ENCODE measurements at places on chromosomes 2 and 18. TPM values are rescaled to one million over a fixed set of nuclear protein-coding genes. Genes with fewer than 3 reads are reported as not detected.

The MPPE1 gene
- total RNA-seq: 32.1 TPM

The C1GALT1C1L gene
- total RNA-seq: 0.51 TPM

The ZNF519 gene
- total RNA-seq: 2.8 TPM

DNA sequence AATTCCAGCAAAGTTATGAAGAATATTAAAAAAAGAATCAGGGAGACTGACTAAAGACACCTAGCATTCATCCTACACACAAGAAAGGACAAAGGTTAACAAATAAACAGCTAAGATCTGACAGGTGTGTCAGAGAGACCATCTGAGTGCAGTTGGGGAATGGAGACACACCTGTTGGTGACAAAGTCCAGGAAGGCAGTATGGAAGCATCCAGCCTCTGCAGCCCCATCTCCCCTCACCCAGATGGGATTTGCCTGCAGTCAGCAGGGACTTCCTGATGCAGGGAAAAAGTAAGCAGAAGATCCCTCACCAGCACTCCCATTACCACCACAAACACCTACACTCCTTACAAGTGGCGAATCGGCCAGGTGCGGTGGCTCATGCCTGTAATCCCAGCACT lies 37.9 kb downstream of the USP34 start:
- no peak overlapping the region for H3K4me3 ChIP-seq
- H3K36me3 ChIP-seq: no peaks in the 10 kb centered on the region
- no peaks in the 10 kb centered on the region for H3K4me1 ChIP-seq
- DNase-seq: no peak

GRCh38 chr2:50612306-50612705 lies 419.6 kb downstream of the NRXN1 start:
- no peak overlapping the region for H3K27ac ChIP-seq
- no peaks in the 10 kb centered on the region for H3K27me3 ChIP-seq
- no peaks in the 10 kb centered on the region for H3K4me1 ChIP-seq
- no peak for DNase-seq

DNA sequence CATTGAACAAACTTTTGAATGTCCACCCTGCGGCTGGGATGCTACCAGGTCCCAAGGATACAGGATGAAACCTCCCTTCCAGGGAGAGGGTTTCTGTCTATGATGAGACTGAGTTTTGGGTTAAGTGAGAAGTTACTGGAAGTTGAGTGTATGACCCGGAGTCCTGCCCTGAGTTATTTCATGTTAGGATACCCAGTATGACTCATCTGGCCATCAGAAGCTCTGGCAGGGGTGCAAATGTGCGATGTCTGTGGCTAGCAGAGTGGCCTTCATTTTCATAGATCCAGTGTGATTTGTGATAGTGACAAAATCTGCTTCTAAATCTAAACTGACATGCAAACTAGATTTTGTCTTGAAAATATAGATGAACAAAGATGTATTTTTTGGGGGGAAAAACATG lies 55.3 kb downstream of the KCTD1 start:
- H3K27me3 ChIP-seq: no peaks in the 10 kb centered on the region
- peak; percentile 37 for DNase-seq
- H3K4me3 ChIP-seq: no peak overlapping the region
- H3K27ac ChIP-seq: no peak overlapping the region

DNA sequence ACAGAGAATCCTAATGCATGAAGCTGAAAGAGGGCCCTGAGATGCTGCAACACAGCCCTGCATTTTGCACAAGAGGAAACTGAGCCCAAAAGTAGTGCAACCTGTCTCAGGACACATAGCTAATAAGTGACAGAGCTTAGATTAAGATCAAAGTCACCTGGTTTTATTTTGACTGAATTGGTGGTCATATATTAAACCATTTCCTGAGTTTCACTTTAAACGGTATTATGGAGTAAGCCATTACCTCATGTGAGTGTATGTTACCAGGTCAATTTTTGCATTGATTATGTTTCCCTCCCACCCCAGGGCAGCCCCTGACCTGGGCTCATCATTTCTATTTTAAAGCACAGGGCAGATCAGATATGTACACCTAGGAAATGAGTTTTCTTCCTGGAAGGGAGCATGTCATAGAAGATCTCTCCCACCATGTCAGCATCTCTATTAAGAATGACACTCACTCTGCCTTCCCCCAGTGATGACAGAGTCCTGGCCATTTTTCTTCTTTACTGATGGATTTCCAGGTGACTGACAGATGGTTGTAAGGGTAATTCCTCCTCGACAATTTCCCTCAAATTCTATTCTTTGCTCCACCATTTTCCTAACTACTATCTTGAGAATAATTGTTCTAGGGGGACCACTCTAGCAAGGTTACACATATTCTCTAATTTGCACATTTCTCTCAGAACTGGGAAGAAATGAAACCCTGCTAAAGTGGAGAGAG lies 441.3 kb upstream of the SLC14A2 start:
- no peak for DNase-seq
- H3K4me3 ChIP-seq: no peak overlapping the region
- no peaks in the 10 kb centered on the region for H3K27me3 ChIP-seq
